ENCODE measurements at places on chromosomes 3 and 15. TPM values are rescaled to one million over a fixed set of nuclear protein-coding genes. Genes with fewer than 3 reads are reported as not detected.

Gene AP4E1
- total RNA-seq, result 10.1 TPM

Gene IL17RE
- total RNA-seq, result 1.4 TPM

Gene SPESP1
- 1.3 TPM for total RNA-seq

Gene NEK10
- total RNA-seq, result 21.4 TPM

Gene CD86
- 4.5 TPM for total RNA-seq

Gene ZPLD1
- total RNA-seq, result not detected

Gene KLHL40
- not detected for total RNA-seq

Gene GOLGA8T
- not detected for total RNA-seq

Gene GPR62
- total RNA-seq, result 10.1 TPM

Gene IL20RB
- total RNA-seq, result 0.25 TPM

Gene PDZRN3
- 47.6 TPM for total RNA-seq

Gene PRR23A
- not detected for total RNA-seq

Gene SLC24A5
- total RNA-seq, result not detected

Gene FEZF2
- total RNA-seq, result 15.0 TPM

Gene C2CD4A
- total RNA-seq, result not detected

Gene FANCD2OS
- total RNA-seq, result not detected

Gene TGM4
- total RNA-seq, result not detected

Gene ZIC1
- total RNA-seq, result 35.0 TPM

Gene CLDN18
- total RNA-seq, result not detected

Gene WDR5B
- total RNA-seq, result 3.3 TPM

Gene ANKUB1
- total RNA-seq, result not detected

Gene GAP43
- 421 TPM for total RNA-seq
